Stimulated activated naive CD4-positive, alpha-beta T cell treated with Interleukin-2 at 50 U/mL for 16 hours (primary cell): ENCODE measurements at places on chromosomes 16 and 17.

GRCh38 chr17:5580367-5580766, 3.9 kb downstream of the NLRP1 start:
- DNase-seq = no peak

DNA sequence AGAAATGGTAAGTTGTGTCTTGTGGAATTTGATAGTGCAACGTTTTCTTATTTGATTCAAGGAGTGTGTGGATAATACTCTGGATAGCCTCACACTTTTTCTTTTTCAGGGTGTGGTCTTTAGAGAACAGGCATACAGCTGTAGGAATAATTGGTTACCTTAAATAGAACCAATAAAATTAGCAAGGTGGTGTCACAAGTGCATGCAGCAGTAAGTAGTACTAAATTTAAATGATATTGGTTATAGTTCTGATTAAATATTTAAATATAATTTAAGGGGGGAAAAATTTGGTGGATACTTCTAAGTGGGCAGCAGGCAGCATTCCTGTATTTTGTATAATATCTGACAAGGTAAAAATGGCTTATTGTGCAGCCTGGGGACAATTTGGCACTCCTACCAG, 3.7 kb downstream of the HAPSTR1 start:
- DNase-seq = no peak

GRCh38 chr16:84303023-84303422, 8.3 kb downstream of the WFDC1 start:
- DNase-seq = no peak

DNA sequence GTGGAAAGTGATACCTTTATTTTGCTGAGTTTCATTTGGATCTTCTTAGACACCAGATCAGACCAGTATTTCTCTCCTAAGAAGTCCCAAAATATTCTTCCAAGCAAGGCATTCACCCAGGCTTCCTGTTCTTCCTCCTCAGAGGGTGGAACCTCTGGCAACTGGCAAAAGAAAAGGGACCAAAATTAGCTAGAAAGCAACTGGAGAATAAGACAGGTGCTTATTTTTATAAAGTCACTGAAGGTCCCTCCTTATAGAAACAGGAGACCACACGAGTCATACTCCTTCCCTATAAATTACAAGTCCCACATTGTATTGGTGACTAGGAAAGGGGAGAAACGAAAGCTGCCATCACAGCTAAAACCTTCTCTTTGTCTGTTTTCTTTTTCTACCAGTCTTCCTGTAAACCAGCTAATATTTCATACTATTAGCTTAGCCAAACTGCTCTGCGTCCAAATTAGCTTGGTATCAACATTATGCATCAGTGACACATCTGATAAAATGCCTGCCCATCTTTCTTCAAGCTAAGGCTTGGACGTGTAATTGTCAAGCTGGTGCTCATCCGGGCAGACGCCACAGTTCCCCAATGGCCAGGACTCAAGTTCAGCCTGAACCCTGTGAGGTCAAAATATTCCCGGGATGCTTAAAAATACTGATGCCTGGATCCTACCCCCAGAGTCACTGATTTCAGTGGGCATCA, 47.5 kb upstream of the ERN1 start:
- DNase-seq = no peak

GRCh38 chr17:42708588-42708987, 26.3 kb downstream of the CNTNAP1 start:
- no peak for DNase-seq

DNA sequence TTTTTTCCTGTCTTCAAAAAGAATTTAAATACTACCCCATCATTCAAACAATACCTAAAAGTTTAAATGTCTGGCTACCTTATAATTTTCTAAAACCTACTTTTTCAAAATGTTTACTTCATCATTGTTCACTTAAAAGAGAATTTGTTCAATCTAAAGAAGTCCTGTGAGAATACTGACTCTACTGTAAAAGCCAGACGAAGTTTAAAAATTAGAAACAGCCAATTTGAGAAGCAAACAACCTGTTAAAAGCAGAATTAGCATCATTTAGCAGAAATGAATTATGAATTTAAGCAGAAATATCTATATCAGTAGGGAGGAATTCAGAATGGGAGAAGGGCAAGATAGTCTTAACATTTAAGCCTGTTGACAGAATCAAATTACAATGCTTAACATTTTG, 2.1 kb downstream of the SKA2 start:
- DNase-seq = no peak

- no peak for DNase-seq
Measured at GRCh38 chr17:82227629-82228277, 1.1 kb upstream of the SLC16A3 start.

DNA sequence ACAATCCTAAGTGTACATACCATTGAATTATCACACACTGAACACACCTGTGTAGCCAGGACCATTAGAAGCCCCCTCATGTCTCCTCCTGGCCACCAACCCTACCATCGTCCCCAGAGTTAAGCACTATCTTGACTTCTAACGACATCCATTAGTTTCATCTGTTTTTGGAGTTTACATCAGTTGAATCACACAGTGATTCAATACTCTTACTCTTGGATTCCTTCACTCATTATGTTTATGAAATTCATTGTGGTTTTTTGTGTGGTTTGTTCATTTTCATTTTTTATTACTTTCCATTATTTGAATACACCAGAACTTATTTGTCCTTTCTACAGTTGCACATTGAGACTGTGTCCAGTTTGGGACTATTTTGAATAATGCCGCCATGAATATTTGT, 13.6 kb downstream of the DRC7 start:
- no peak for DNase-seq

GRCh38 chr17:75773808-75774470, 8.9 kb upstream of the GALK1 start:
- no peak for DNase-seq

DNA sequence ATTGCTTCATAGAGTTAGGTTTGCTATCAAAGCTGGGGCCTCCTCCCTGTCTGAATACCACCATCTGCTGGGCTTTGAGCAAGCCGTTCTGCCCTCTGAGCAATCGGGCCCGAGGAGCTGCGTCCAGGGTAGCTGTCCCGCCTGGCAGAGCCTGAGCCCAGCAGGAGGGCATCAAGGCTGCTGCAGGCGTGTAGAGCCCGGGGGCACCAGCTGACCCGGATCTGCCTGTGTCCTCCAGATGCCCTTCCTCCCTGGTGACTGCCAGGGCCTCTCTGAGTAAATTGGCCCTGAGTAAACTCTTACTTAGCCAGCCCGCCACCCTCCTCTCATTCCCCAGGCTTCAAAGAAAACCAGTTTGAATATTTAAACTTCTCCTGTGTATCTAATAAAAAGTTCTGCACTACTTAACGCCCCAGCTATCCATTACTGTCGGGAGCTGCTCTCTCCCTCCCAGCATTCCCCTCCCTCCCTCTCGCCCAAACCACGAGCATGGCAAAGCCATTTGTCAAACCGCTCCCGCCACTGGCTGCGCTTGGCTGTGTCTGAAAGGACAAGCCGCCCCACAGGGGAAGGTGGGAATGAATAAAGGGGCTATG, 16.4 kb downstream of the CDK5RAP3 start:
- no peak for DNase-seq

DNA sequence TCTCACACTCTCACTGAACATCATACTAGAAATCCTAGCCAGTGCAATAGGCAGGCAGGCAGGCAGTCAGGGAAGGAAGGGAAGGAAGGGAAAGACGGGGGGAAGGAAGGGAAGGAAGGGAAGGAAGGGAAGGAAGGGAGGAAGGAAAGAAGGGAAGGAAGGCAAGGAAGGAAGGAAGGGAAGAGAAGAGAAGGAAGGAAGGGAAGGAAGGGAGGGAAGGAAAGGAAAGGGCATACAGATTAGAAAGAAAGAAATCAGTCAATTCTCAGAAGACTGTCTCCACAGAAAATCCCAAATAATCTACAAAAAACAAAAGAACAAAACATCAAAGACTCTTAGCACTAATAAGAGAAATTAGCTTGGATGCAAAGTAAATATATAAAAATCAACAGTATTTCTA, 93.9 kb downstream of the CPPED1 start:
- no peak for DNase-seq

DNA sequence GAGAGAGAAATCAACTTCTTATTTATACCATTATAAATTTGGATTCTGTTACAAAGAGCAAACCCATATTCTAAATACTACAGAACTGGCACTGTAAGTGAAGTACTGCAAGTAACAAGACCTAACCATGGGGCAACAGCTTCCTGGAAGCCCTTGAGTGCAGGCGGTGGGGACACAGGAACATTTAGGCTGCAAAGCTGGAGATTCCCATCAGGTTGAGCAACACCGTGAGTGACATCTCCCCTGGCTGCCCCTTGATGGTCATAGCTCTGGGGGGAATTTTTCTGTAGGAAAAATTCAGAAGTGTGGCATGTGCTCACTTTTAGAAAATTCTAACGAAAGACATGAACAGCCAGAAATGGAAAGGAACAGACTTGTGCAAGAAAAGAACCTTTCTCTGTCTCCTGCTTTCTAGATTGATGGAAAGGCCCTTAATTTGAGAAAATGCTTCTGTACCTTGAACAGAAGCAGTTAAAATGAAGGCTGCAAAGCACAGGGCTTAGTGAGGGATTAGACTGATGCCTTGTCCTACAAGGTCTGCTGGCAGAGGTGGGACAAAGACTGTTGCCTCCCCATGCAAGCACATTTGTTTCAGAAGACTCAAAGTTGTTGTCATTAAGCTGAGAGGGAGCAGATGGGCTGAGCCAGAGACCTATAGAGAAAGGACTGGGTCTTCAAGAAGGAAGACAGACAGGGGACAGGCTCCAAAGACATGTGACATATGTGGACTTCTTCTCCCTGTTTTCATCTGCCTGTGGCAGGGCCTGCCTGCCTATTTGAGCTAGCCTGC, 380.8 kb downstream of the SLC39A11 start:
- no peak for DNase-seq

GRCh38 chr16:57409065-57409464, 4.5 kb downstream of the CCL17 start:
- no peak for DNase-seq

DNA sequence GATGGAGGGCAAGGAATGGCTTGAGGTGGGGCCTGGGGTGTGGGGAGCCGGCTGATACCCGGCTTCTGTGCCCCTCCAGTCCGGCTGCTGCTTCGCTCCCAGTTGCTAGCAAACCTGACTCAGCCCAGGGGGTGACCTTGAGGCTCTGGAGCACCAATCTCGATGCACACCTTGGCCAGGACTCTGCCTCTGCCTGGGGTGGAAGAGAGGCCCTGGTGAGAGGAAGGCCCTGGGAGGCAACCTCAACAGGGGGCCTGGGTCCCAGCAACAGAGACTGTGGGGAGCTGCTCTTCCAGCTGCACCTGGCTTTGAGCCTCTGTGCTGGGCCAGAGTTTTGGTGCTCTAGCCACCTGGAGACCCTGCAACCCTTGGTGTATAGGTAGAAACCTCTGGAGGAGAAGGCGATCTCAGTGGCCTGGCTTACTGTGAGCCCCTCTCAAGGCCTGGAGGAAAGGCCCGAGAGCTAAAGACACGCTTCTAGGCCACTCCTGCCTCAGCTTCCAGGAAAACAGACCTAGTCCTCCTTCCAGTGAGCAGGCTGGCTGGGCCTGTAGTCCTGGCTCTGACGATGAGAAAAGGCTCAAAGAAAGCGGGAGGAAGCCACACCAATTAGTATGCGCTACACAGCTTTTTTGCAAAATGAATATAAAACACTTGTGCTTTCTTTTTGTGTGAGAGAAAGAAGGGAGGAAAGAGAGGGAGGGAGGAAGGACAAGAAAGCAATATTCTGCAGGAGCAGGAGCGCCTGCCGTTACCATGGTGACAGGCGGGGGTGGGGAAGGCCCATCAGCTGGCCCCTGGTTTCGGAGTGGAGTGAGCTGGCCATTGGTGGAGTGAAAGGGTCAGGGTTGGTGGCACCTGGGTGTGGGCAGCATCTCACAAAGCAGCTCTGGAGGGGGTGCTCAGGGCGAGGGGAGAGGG, 51.0 kb downstream of the VAC14 start:
- no peak for DNase-seq

GRCh38 chr16:12348733-12349704, 372.5 kb downstream of the SNX29 start:
- no peak for DNase-seq

DNA sequence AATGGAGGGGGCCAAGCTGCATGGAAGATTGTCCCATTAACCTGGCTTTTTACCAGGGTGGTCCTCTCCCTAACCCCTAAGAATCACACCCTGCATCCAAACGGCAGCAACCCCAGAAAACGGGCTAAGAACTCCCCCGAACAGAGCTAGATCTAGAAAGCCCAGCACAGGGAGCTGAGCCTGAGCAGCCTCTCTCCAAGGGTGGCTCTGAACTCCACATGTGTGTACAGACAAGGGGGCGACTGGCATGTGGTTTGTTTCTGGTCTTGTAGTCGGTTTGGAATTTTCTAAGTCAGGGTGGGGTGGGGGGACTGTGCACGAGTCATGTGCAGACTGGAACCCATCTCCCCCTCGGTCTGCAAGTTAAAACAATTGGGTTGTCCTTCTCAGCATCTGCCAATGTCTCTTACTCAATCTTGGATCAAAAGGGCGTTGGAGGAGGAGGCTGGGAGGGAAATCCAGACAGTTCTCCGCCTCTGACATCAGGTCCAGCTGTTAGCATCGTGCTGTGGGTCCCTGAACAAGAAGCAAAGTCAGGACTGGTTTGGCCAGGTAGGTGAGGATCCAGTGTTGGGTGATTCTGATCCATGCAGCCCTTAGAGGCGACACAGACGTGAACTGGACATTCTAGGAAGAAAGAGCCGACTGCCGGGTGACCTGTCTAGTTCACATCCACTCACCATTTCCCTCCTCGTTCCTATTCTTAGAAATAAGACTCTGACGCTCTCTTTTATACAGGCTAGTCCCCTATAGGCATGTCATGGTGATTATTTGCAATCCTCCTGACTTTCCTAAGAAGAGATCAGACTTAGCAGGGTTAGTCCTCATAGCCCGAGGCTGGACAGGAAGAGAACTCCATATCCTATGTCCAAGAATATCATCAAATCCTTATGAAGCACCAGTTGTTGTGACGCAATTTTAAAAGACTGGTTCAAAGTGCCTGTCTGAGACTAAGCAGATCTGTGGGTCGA, 381.8 kb downstream of the SOX9 start:
- DNase-seq = no peak

- no peak for DNase-seq
Measured at GRCh38 chr16:86378831-86379504, 131.4 kb upstream of the FOXF1 start.
